ENCODE measurements at places on chromosomes 4 and X. TPM values are rescaled to one million over a fixed set of nuclear protein-coding genes. Genes with fewer than 3 reads are reported as not detected.

DNA sequence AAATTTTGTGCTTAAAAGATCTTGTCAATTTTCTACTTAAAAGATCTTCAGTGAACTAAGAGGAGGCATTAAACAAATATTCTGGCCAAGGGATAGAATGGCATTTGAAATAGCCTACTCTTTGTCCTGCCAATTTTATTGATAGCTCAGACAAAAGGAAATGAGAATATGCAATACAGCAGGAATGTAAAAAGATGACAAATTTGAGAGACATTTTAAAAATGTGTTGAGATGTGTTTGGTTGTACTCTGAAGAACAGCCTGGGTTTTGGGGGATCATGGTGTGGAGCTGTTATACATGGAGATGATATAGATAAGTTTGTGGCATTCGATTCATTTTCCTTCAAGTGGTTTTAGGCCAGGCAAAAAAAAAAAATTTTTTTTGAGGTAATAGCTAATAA lies 11.6 kb upstream of the MAD2L1 start:
- no peak for DNase-seq

DNA sequence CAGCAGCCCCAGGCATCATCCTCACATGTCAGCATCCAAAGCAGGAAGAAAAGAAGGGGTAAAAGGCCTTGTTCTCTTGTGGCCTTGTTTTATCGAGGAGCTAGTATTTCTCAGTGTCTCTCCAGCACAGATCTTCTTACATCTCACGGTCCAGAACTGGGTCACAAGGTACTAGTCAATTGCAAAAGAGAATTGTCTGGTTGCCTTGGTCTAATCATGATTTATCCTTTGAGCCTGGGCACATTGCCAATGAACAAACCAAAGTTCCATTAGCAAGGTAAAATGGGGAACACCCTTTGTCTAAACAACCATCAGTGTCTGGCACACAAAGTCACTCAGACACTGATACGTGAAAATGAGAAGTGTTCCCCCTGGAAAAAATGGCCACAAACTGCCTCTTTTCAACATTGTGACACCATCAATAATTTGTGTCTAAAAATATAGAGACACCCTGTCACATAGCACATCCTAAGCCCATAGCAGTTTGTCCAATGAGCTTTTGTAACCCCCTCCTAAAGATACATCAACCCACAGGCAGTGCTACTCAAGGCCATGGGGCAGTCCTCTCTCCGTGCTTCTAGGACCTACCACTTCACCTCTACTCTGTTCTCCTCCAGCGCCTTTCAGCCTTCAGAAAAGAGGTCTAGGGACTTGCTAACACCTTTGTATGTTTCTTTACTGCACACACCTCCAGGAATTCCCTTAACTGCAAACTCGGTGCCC lies 534.4 kb downstream of the MID1IP1 start:
- DNase-seq, result no peak

GRCh38 chr4:73976716-73977115 lies 5.1 kb downstream of the PF4 start:
- no peak for DNase-seq

- DNase-seq, result no peak
Measured at GRCh38 chr4:26879805-26880204, 19.2 kb downstream of the STIM2 start.

DNA sequence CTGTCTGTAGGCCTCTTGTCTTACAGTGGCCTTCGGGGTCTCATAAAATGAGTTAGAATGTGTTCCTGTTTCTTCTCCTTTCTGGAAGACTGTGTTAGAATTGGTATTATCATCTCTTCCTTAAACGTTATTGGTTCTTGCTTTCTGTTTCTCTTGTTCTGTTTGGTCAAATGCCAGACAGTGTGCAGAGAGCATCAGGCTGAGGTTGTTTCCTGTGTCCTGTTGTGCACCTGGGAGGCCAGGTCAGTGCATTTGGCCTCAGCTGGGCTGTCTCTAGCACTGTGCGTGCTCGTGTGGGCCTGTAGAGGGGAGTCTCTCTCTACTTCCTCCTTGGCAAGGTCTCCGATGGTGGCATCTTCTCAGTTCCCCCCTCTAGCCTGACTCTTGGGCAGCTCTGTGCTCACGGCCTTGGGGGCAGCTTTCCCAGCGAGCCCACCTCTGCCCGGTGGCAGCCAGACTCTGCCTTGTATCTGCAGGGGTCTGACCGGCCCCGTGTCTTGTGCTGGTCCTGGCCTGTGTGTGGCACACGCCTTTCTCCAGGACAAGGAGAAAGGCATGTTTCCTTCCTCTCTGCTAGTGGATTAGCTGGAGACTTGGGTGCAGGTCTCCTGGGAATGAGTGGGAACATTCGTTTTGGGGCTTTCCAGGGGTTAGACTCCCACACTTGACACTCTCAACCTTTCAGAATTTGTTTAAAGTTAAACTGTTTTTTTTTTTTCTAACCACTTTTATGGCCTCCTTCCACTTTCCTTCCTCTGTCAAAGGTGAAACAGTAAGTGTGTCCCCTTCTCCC lies 62.3 kb downstream of the FAM193A start:
- DNase-seq, result no peak

- no peak for DNase-seq
Measured at GRCh38 chr4:112889199-112889598, 160.3 kb upstream of the ANK2 start.

GRCh38 chr4:84964995-84965552 lies 1.4 kb downstream of the WDFY3 start:
- no peak for DNase-seq

DNA sequence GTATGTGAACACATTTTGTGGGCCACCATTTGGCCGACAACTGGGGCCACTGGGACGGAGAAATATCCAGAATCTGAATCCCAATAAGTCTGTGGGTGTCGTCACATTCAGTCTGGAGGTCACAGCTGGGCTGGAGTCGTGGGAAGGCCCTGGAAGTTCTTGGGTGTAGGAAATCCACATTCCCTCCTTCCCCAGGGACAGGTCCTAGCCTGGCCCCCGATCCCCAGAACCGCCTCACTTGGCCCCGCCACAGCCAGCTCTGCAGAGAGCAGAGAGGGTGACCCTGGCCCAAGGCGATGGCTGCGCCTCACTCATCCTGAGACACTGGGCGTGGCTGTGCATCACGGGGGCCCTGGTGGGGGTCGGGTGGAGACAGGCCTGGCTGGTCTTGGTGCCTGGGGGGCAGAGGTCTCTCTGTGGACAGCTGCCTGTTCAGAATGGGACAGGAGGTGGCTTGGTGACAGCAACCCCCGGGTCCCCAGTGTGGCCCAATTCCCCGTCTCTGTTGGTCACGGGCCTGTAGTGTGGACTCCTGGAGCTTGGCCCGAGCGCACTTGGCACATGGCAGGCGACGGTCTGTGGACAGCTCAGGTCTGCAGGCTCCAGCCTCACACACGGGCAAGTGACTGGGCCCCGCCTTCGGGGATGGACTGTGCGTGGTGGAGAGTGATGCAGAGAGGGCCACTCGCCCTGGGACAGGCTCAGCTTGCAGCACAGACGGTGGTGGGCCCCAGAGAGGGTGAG lies 16.4 kb downstream of the DOK7 start:
- no peak for DNase-seq

- no peak for DNase-seq
Measured at GRCh38 chr4:118076958-118077766, 42.9 kb downstream of the NDST3 start.

GRCh38 chr4:94036964-94037363 lies 170.7 kb upstream of the SMARCAD1 start:
- no peak for DNase-seq

DNA sequence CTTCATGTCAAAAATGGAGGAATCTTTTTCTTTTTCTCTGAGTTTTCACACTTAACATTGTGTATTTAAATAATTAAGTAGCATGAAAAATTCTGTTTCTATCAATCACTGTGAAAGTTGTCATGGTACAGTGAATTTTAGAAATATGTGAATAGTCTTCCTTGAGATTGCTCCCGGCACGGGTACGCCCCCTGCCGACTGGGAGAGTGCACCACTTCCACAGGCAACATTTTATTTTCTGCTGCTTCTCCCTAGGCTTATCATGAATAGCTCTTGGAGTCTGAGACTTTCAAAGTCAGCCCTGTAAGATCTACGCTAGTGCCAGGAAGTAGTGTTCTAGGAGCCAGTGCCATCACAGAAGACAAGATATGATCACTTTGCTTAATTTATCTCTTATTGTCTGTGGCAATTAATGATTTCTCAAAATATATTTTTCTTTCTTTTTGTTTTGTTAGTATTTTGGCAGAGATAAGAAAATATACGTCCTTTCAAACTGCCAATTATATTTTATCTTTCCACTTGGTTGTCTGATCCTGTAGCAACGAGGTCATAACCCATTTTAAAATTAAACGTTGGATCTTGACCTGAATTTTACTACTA lies 763.8 kb upstream of the AADAT start:
- no peak for DNase-seq

DNA sequence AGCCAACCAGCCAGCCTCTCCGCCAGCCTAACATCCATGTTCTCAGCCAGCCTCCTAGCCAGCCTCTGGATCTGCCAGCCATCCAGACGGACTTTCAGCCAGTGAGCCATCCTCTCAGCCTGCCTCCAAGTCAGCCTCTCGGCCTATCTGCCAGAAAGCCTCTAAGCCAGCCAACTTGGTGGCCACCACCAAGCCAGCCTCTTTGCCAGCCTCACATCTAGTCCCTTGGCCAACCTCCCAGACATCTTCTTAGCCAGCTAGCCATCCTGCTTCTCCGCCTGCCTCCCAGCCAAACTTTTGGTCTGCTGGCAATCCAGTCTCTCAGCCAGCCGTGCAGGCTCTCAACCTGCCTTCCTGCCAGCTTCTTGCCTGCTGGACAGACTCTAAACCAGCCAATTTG lies 16.4 kb upstream of the ARAP2 start:
- DNase-seq, result no peak

GRCh38 chr4:137463377-137464003 lies 68.8 kb downstream of the PCDH18 start:
- DNase-seq, result no peak

- DNase-seq, result no peak
Measured at GRCh38 chrX:55187281-55187680, 32.9 kb upstream of the PAGE5 start.

GRCh38 chrX:141733371-141733770 lies 34.8 kb upstream of the SPANXD start:
- no peak for DNase-seq

The DNAAF6 gene
- not detected for polyA plus RNA-seq

The SATL1 gene
- 0.61 TPM for polyA plus RNA-seq

The ANOS1 gene
- 27.7 TPM for polyA plus RNA-seq

The ODAPH gene
- polyA plus RNA-seq, result 0.25 TPM

The CT45A2 gene
- not detected for polyA plus RNA-seq

The CSAG2 gene
- polyA plus RNA-seq, result not detected

The GPAT3 gene
- 11.8 TPM for polyA plus RNA-seq

The POF1B gene
- 0.05 TPM for polyA plus RNA-seq

The FRYL gene
- polyA plus RNA-seq, result 24.8 TPM

The PABPC1L2A gene
- polyA plus RNA-seq, result not detected

The NRK gene
- polyA plus RNA-seq, result 189 TPM

The SRPX2 gene
- 25.2 TPM for polyA plus RNA-seq
